ENCODE measurements at places on chromosomes 2 and 18.

DNA sequence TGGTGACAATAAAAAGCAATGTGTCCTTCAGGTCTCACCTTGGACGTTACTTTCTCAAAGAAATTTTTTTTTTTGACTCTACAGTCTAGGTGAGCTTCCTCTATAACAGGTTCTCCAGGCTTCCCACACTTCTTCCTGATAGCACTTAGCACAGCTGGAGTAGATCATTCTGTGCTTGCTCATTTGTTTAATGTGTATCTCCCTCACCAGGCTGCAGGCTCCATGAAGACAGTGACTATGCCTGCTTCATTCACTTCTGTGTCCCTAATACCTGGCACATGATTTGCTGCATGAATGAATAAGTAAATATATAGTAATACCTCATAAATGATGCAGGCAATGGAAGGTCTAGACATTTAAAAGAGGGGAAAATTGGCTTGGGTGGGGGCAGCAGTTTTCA lies 109.9 kb upstream of the CD302 start:
- DNase-seq, result no peak

DNA sequence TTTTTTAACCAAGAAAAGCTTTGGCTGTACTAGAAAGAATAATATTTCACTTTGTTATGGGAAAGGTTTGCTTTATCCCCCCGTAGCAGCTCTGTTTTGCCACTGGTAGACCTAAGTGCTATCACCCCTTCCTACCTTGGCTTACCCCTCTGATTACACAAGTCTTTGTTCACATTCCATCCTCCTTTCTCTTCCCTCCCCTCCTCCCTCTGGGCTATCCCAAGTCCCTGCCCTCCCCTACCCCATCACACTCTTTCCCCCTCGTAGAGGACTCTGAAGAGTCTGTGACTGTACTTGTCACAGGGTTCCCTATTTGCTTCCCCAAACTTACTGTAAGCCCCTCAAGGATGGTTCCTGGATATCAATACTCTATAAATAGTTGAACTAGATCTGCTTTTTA lies 152.9 kb upstream of the NOSTRIN start:
- DNase-seq, result no peak

GRCh38 chr18:5937795-5938194 lies 42.5 kb upstream of the TMEM200C start:
- no peak for DNase-seq

DNA sequence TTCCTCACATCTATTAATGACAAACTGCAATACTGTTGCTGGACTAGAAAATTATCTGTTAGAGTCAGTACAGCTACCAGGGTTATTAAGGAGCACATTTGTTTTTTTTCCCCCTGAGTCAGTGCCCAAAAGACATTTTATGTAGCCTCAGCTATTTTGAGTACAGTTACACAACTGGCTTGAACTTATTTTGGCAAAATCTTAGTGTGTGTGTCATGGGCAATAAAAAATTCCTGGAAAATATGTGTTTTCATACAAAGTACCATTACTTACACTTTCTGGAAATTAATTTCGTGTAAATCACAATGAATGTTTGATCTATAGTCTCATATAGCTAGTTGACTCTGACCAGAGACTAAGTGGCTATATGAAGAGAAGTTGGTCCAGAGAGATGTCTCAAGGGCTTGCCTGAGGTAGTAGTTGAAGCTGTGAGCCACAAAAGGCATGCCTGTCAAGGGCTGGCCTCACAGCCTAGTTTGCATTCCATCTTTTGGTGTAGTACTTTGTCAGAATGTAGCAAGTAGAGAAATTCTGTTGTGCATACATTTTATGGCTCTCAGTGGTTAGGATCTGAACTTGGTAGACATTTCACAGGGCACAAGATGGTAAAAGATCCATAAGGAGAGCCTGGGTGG lies 283.4 kb downstream of the MTX2 start:
- no peak for DNase-seq

DNA sequence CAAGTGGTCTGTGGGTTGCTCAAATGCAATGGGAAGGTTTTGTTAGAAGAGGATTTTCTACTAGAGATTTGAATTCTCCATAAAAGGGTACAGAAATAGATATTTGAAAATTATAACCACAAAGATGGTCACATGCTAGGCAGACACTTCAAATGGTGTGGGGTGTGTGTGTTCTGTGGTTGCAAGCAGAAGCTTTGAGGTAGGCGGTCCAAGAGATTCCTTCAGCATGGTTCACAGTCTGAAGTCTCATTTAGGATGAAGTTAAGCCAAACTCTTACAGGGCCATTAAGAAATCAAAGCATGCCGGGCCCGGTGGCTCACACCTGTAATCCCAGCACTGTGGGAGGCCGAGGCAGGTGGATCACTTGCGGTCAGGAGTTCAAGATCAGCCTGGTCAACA lies 38.3 kb upstream of the RMDN2 start:
- no peak for DNase-seq

GRCh38 chr2:217149087-217149660 lies 289.3 kb upstream of the TNP1 start:
- DNase-seq, result no peak

DNA sequence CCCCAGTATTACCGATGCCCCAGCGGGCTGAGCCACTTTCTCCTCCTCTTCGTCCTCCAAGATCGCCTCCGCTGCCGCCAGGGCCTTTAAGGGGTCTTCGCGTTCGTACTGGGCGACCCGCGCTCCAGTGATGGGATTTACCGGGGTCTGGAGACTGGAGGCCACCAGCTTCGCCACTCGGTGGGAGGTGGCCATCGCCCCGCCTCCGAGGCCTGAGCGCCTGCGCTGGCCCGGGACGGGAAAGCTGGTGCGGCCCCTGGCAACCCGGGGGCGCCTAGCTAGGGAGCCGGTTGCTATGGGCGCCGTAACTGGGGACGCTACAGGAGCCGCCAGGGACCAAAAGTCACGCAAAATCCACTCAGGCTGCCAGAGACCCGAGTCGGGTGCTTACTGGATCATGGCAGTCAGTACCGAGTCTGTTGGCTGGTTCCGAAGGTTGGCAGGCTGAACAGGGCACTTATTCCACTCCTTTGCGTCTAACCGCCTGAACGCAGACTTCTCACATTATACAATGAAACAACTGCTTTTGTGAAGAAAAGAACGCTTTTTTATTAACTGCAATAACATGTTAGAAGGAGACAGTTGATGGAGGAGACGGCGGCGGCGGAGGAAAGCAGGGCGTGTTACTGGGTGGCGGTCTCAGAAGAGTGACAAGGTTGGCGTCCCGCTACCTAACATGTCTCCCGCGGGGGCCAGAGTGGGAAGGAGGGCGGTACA lies at the start of gene FAM161A:
Gene FAM161A (minus strand): TSS at position 214 of the 717 bp plus-strand sequence. CDS start 19 bp downstream, at position 195.
- peak; percentile 59 for DNase-seq

GRCh38 chr18:23200756-23201155 lies 65.5 kb downstream of the CABLES1 start:
- no peak for DNase-seq

GRCh38 chr18:40672590-40672989 lies 1282.4 kb upstream of the PIK3C3 start:
- DNase-seq, result no peak

- no peak for DNase-seq
Observed at GRCh38 chr2:154637456-154637855, 61.0 kb upstream of the KCNJ3 start.

DNA sequence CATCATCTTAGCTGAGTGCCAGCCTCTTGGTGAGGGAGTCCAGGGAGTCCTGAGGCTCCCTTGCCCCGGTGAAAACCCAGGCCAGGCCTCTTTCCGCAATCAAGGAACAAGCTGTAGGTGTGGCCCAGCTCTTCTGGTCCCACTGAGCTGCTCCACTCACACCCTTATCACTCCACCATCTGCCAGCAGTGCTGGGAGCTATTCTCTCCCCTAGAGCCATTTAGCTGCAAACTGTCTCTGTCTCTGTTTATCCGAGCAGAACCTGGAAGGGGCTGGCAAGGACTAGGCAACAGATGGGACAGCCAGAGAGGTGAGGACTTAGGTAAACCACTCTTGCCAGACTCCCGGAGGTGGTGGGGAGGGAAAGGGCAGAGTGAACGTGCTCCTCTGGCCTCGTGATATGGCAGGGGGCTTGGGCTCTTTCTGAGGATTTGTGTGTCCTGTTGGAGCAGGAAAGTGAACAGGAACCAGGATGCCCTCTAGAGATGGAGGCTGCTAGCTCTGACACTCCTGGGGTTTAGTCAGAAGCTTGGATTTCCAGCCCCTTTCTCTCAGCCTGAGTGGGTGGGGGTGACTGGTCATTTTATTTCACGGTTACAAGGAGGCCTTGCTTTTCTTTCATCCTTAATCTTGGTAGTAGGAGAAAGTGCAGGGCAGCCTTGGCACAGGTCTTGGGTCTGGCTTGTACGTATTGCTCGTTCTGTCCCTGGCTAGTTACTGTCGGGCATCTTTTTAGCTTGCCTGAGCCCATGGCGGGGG lies 19.6 kb downstream of the B3GNT2 start:
- DNase-seq, result no peak

DNA sequence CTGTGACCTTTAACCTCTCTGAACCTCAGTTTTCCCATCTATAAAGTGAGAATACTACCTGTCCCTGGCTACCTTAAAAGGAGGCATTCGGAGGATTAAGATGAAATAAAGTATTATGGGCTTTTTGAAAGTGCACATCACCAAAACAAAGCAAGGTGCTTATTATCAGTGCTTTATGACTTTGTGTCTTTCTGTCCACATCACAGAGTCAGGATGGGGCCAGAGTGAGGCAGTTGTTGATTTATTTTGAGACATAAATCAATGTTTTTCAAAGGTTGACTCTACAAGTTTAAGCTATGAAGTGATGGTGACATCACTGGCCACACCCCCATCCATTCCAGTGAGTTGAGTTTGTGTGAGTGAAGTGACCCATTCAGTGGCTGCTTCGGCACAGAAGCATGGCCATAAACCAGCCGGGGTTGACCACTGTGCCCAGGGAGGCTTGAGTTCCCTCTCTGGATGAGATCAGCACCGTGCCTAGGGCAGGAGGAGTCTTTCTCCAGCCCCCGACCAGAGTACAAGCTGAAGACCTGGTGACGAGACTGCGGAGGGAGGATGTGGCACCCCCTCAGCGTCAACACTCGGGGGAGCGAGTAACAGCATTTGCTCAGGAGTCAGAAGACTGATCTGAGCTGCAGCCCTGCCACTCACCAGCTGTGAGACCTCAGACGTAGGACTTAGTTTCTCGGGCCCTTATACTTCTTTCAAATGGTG lies 89.0 kb upstream of the PPP1CB start:
- no peak for DNase-seq

- DNase-seq, result no peak
Observed at GRCh38 chr18:69969491-69969890, 21.8 kb upstream of the CD226 start.

DNA sequence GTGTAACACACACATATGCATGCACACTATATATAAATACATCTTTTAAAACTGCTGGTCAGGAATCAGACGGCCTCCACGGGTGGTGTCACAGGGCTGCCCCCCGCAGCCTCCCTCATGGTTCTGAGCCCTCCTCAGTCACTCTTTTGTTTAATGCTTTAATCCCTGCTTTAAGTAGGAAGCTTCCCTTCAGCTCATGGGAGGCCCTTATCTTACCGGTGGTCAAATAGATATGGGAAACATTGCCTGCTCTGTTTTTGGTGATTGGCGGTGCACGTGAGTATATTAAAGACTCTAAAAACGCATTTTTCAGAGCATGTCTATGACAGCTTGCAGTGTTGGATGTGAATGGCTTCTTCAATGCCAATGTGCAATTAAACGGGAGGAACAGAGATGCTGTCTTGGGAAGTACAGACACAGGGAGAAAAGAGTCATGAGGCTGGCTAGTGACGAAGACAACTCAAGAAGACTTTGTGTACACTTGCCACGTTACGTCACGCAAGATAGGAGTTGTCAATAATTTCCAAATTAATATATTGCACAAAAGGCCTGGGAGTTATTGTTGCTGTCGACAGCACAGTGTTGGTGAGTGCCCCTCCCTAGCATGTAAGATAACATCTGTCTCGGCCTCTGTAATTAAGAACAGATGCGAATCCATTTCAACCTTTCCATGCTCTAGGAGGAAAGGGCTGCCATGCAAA lies 23.3 kb downstream of the GNLY start:
- DNase-seq, result no peak

- no peak for DNase-seq
Observed at GRCh38 chr2:134714228-134714627, 4.6 kb downstream of the TMEM163 start.

GRCh38 chr18:13061630-13062189 lies 70.5 kb downstream of the CEP192 start:
- DNase-seq, result no peak

GRCh38 chr2:60861736-60862135 lies 19.6 kb upstream of the REL start:
- no peak for DNase-seq

GRCh38 chr2:206701952-206702605 lies 16.1 kb downstream of the DYTN start:
- no peak for DNase-seq

DNA sequence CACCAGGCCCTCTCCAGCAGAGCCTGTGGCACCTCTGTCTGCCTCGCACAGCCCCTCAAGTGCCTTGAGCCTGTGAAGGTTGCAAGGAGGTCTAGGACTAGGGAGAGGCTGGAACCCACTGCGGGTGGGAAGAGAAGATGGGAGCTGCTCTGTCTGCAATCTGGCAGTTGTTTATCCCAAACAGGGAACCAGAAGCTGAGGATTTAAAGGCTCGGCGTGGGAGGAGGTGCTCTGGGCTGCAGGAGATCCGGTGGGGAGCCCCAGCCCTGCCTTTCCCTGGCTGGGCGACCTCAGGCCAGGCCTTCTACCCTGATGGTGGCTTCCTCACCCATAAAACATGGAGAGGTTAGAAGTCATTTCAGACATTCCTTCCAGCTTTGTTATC lies 174.1 kb downstream of the SMAD7 start:
- DNase-seq, result no peak

DNA sequence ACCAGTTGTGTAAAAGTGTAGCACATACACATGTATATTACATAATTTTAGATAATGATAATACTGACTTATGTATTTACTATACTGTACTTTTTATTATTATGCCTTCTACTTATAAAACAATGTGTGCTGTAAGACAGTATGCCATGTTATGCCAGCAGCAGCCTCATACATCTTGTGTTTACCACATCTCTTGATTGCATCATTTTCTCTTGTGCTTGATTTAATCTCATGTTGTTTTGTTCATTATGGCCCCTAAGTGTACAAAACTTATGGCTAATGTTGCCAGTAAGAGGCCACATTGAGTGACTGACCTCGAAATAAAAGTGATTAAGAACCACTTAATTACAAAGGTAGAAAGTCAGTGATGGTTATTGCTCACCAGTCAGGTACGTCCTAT lies 128.0 kb upstream of the SP5 start:
- DNase-seq, result no peak

GRCh38 chr2:113739849-113740248 lies 16.6 kb downstream of the SLC35F5 start:
- no peak for DNase-seq

GRCh38 chr18:74861154-74861553 lies 263.5 kb downstream of the ZNF407 start:
- no peak for DNase-seq

- no peak for DNase-seq
Observed at GRCh38 chr2:43005245-43005974, 213.0 kb upstream of the HAAO start.

DNA sequence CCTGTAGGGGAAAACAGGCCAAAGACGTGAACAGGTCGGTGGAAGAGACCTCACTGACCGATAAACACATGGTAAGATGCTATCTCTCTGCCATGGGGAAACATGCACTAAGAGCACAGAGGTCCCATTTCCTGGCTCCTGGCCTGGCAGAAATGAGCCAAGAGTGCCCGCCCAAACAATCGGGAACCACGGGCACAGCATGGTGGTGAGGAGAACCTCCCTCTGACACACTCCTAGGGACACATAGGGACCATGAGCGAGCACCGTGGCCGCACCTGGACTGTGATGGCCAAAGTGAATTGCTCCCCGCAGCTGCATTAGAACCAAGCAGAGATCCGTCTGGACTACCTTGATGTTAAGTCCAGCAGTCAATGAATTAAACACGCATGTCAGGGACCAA lies 11.1 kb downstream of the HS6ST1 start:
- no peak for DNase-seq

Data from stimulated activated CD4-positive, alpha-beta T cell treated with anti-CD3 and anti-CD28 coated beads, Interleukin-12 subunit alpha, Interleukin-12 subunit beta, amount 100 ng/mL, for 48 hours (primary cell).